Aorta (tissue), 5 donors: ENCODE measurements at places on chromosomes 16 and 17. TPM values are rescaled to one million over a fixed set of nuclear protein-coding genes. Genes with fewer than 3 reads are reported as not detected.

GRCh38 chr17:70622368-70623260, 453.3 kb downstream of the KCNJ2 start:
- no peak for DNase-seq

GRCh38 chr17:30244853-30245385, 9.4 kb upstream of the SLC6A4 start:
- no peak for DNase-seq

DNA sequence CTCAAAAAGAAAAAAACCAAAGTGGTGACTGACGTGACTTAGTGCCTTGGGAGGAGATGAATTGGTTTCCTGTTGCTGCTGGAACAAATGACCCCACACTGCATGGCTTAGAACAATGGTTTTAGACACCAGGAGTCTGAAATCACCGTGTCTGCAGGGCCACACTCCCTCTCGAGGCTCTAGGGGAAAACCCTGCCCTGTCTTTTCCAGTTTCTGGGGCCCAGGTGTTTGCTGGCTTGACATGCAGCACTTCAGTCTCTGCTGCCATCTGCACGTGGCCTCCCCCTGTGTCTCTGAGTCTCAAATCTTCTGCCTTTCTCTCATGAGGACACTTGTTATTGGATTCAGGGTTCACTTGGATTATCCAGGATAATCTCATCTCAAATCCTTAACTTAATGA, 323.8 kb upstream of the TNRC6C start:
- DNase-seq: no peak

GRCh38 chr16:70611224-70611598, 35.1 kb upstream of the IL34 start:
- no peak for DNase-seq

DNA sequence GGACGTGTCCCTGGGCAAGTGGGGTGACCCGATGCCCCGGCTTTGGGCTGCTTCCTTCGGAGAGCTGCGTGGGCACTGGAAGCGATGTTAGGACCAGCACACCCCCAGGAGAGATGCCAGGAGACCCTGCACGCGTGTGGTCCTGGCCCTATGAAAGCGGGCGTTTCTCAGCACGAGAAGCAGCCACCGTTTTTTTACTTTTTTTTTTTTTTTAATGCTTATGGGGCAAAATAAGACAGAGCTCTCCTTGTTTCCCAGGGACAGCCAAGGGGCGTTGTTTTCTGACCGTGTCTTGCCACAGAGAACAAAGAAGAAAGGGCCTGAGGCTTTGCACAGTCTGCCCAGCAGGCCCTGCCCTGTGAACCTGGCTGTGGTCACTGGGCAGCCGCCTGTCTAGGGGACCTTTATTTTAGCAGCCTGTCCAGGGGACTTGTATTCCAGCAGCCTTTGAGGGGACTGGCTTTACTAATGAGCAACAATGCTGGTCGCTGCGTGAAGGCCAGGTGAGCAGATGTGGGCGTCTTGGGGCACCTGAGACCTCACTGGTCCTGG, 996 bp downstream of the SLC25A10 start:
- DNase-seq: no peak

DNA sequence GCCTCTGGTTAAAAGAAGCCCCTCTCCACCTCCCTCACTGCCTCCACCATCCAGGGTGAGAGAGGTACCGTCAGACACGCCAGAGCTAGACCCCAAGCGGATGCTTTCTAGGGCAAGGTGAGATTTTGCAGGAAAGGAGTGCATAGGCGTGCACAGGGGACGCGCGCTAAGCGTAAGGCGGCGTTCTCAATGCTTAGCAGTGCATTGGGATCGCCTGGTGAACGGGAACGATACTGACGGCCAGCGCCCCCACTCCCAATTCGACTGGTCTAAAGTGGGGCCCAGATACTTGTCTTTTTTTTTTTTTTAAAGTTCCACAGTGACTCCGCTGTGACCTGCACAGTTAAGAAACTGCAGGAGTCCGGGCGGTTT, 57.9 kb upstream of the CREBBP start:
- DNase-seq: no peak

- DNase-seq: peak; percentile 76
Observed at GRCh38 chr17:29596811-29597210, 3.9 kb downstream of the ANKRD13B start.

- no peak for DNase-seq
Observed at GRCh38 chr16:85712801-85713200, 24.0 kb upstream of the GINS2 start.

GRCh38 chr16:51526621-51527020, 375.6 kb upstream of the SALL1 start:
- DNase-seq: no peak

DNA sequence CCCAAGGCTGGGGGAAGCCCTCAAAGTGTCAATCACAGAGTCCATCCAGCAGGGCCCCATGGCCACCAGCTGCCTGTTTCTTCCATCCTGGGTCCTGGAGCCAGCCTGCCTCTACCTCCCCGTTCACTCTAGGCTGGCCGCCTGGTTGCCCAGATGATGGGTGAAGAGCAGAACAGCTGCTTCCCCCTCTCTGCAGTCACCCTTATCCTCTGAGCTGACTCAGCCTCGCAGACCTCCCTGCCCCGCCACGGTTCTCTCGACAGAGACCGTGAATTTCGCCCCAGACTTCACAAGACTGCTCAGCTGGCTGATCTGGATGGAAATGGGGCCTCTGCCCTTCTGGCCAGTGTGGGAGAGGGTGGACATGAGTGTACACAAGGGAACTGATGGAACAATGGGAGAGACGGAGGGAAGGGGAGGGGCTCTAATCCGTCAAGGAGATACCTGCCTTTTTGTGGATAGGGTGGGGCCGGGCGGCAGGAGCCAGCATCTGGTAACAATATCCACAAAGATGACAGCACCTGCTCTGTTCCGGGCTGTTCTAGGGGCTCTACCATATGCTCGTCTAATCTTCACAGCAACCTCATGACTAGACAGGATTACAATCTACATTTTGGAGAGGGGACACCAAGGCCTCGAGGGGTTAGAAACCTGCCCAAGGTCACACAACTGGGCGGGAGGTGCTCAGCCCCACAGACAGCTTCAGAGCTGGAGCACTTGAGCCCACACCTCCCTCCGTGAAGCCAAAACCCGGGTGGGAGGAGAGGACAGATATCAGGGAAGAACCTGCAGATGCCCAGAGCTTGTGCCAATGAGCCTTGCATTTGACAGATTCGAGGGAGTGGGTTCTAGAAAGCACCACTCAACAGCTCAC, 136.0 kb downstream of the SDK2 start:
- no peak for DNase-seq

DNA sequence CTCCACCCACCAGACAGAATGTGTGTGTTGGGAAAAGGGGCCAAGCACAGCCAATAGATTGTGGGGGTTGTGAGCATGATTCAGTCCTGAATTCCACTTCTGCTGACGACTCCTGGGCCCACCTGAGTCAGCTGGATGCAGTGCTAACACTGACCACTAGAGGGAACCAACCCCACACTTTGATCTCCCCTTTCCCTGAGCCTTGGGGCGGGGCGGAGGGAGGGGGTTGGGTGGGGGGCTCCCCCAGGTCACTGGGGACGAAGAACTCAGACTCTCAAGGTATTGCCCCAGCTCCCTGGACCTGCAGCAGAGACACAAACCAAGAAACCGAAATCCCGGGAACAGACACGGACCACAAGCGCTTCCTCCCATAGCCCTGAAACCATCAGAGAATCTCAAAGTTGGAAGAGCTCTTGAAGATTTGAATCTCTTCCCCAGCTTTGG, 621 bp upstream of the CSHL1 start:
- DNase-seq: no peak

- no peak for DNase-seq
Observed at GRCh38 chr17:6793748-6794493, 17.9 kb downstream of the FBXO39 start.

GRCh38 chr16:80680046-80680445, 124.4 kb downstream of the CDYL2 start:
- DNase-seq: no peak

DNA sequence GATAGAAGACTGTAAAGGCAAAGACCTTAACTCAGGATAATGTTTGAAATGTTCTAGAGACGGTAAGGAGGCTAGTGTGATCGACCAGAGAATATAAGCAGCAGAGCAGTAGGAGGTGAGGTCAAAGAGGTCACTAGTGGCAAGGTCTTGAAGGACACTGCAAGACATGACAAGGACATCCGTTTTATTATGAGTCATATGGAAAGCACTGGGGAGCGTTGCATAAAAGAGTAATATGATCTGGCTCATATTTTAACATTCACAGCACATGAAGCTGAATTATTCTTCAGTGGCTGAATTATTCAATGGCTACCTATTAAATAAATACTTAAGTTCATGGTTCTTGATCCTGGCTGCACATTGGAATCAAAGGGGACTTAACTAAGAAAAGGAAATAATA, 123.7 kb downstream of the SOX9 start:
- no peak for DNase-seq

DNA sequence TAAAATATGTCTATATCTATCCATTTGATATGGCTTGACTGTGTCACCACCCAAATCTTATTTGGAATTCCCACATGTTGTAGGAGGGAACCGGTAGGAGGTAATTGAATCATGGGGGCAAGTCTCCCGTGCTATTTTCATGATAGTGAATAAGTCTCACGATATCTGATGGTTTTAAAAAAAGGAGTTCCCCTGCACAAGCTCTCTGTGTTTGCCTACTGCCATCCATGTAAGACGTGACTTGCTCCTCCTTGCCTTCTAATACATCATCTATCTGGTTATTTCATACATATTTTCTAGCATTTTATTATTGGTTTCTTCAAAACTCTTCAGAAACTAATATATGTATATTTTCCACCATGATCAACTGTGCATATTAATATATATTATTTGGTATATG, 57.3 kb upstream of the AMZ2 start:
- DNase-seq: no peak

DNA sequence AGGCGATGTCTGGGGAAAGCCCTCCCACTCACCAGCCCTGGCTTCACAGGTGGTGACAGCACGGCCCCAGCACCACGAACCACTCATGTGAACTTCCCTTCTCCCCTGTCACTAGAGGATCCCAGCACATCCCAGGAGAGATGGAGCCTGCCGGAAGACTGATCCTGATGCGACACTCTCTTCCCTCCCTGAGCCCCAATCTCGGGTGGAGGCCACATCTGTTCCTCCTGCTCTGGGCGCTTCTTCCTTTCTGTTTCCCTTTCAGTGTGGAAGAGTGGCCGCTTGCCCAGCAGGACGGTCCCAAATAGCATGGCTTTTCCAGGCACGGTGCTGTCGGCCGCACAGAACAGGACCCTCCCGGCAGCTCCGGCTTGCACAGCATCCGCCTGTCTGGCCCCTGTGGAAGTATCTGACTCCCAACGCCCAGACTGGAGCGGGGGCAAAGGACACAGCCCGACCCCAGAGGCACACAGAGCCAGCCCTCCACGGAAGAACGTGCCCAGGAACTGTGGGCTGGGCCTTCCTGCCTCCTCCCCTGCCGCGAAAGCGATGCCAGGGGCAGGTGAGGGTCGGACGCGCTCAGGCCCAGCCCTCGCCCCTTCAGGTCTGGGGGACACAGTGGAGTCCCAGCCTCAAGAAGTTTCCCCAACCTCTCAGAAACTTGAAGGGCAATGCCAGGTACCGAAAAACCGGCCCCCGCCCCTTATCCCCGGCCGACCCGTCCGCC, 37.6 kb downstream of the CBFA2T3 start:
- no peak for DNase-seq

DNA sequence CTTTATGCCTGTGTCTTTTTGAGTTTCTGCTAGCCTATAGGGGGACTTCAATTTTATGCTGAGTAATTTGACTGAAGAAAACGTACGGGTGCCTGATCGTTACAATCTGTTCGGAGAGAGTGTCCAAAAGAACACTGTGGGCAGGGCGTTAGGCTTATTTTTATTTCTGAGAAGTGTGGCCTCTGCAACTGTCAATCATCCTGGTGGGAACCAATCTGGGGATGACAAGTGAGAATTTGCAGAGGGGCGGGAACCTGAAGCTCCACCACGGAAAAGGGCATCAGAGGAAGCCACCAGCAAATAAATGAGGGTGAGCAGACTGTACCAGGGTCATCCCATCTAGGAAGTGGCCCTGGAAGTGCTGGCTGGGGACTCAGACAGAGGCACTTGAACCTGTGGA, 12.0 kb upstream of the CDYL2 start:
- DNase-seq: no peak

- no peak for DNase-seq
Observed at GRCh38 chr17:67769231-67769630, 51.5 kb downstream of the NOL11 start.

GRCh38 chr17:72345088-72345487, 224.3 kb downstream of the SOX9 start:
- no peak for DNase-seq

GRCh38 chr17:42791948-42792347, 6.6 kb downstream of the COA3 start:
- no peak for DNase-seq

DNA sequence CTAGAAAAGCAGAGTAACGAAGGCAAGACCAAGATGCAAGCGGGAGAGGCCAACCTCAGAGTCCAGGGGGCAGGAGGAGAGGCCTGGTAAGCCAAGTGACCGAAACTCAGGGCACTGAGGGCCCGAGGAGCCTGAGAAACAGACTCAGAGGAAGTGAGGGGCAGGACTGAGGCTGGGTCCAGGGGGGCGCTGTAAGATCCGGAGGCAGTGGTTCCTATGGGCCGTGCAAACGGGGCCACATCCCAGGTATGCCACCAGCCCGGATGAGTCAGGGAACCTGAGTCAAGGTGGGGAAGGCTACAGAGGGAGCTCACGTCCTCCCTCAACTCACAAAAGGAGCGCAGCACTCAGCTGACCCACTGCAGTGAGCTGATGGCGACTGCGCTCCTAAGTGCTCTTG, 8.3 kb downstream of the ZDHHC7 start:
- no peak for DNase-seq

DNA sequence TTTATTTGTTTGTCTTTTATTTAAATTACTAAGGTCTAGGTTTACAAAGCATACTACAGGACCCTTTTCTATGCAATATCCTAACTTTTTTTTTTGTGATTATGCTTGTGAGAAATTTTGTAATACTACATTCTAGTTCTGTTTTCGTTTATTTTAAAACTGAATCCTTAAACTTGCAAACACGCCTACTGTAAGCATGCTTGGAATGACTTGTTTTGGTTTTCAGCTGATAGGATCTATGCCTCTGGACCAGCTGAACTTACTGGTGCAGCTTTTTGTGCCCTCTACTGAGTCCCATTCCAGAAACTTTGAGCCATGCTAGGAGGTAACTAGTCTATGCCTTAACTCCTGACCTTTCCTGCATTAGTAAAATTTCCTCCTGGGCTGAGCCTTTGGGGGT, 6.0 kb downstream of the PDP2 start:
- DNase-seq: no peak

- no peak for DNase-seq
Observed at GRCh38 chr16:66569827-66570405, 3.7 kb downstream of the CMTM1 start.

GRCh38 chr16:27223701-27224100, 20.4 kb downstream of the KDM8 start:
- peak; percentile 57 for DNase-seq

GRCh38 chr17:74297941-74298340, 23.9 kb downstream of the DNAI2 start:
- DNase-seq: no peak

DNAAF1 gene
- not detected for polyA plus RNA-seq

CCL18 gene
- 0.64 TPM for polyA plus RNA-seq

NTN1 gene
- 17.7 TPM for polyA plus RNA-seq

COX6A2 gene
- not detected for polyA plus RNA-seq

KRTAP9-2 gene
- not detected for polyA plus RNA-seq

CEP20 gene
- 23.1 TPM for polyA plus RNA-seq

FBXW10 gene
- polyA plus RNA-seq: not detected

CNGB1 gene
- not detected for polyA plus RNA-seq

GRAP gene
- polyA plus RNA-seq: 0.87 TPM

CIBAR2 gene
- polyA plus RNA-seq: not detected

KRT31 gene
- polyA plus RNA-seq: not detected

TPSB2 gene
- polyA plus RNA-seq: 10.8 TPM

PARD6A gene
- 5.9 TPM for polyA plus RNA-seq
